Frontal cortex (tissue), 4 donors: ENCODE measurements at places on chromosomes 2 and 18. TPM values are rescaled to one million over a fixed set of nuclear protein-coding genes. Genes with fewer than 3 reads are reported as not detected.

GRCh38 chr2:37361216-37361815 is 16.9 kb downstream of the QPCT start:
- no peak for DNase-seq

- DNase-seq: no peak
Observed at GRCh38 chr2:239006622-239007285, 158.9 kb downstream of the TWIST2 start.

DNA sequence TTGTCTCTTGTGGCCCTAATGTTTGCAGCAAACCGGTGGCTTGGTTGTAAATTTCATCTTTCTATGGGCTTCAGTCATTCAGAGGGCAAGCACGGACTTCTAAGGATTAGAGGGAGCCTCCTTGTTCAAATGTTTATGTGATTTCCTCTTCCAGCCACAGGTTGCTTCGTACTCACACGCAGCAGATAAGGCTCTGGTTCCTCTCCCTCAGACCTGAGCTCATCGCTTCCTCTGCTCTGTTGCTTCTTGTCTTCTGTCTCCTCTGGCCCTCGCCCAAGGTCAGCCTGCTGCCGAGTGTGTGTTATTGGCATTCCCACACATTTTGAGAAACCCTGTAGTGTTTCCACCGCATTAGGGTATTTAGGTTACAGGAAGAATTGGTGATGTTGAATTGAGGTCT is 44.0 kb downstream of the MYL12B start:
- no peak for DNase-seq

DNA sequence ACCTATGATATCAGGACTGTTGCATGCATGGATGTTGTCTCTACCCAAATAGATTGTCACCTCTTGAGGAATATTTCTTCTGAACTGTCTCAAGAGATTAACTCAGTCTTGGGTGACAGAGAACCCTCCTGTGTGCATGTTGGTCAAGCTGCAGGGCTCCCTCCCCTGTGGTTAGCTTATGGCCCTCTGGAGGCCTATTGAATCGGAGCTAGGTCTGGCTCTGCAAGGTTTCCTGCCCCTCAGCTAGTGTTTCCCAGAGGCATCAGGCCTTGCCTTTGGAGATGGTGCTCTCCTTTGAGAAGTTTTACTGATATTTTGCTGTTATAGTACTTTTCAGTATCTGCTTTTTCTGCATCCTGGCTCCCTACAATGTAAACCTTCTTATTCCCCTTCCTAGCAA is 769.2 kb upstream of the FAM98A start:
- no peak for DNase-seq

- peak; percentile 91 for DNase-seq
Observed at GRCh38 chr2:30231212-30231995, at the start of gene LBH. TSS of gene LBH (plus strand) at chr2:30231534. CDS start at chr2:30231739, 205 bp downstream.

The LBX2 gene
- not detected for total RNA-seq

The M1AP gene
- total RNA-seq: 0.41 TPM

- no peak for DNase-seq
Observed at GRCh38 chr18:24669015-24669414, 208.6 kb downstream of the HRH4 start.

The CHRNG gene
- total RNA-seq: not detected

GRCh38 chr2:200337621-200338020 is 31.1 kb downstream of the SPATS2L start:
- DNase-seq: no peak

The ARHGEF33 gene
- total RNA-seq: 2.4 TPM

DNA sequence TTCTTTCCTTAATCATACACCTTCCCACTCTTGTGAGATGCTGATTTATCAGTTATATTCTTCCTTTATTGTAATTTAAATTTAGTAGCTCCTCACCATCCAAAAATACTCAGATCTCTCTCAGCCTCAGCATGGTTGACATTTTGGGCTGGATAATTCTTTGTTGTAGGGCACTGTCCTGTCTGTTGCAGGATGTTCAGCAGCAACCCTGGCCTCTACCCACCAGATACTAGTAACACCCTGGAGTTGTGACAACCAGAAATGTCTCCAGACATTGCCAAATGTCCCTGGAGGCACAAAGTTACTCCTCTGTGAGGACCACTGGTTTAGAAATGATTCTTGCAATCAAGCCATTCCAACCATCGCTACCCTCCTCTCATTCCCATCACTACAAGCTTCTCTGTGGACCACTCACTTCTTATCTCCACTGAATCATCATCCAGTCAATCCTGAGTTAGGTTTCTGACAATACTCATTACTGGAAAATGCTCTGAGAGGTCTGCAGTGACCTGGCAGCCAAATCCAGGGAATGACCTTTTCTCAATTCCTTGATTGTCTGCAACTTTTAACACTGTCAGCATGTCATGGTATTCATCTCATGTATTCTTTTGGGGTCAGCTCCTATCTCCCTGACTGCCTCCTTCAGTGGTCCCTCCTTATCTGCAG is 43.3 kb downstream of the OSBPL6 start:
- no peak for DNase-seq

GRCh38 chr2:221124532-221125240 is 447.4 kb downstream of the EPHA4 start:
- DNase-seq: no peak
